Stimulated activated CD4-positive, alpha-beta T cell treated with anti-CD3 and anti-CD28 coated beads, Interleukin-1b, Interleukin-23, amount 100 ng/mL, for 1 hour (primary cell): ENCODE measurements at places on chromosomes 3 and 15.

DNA sequence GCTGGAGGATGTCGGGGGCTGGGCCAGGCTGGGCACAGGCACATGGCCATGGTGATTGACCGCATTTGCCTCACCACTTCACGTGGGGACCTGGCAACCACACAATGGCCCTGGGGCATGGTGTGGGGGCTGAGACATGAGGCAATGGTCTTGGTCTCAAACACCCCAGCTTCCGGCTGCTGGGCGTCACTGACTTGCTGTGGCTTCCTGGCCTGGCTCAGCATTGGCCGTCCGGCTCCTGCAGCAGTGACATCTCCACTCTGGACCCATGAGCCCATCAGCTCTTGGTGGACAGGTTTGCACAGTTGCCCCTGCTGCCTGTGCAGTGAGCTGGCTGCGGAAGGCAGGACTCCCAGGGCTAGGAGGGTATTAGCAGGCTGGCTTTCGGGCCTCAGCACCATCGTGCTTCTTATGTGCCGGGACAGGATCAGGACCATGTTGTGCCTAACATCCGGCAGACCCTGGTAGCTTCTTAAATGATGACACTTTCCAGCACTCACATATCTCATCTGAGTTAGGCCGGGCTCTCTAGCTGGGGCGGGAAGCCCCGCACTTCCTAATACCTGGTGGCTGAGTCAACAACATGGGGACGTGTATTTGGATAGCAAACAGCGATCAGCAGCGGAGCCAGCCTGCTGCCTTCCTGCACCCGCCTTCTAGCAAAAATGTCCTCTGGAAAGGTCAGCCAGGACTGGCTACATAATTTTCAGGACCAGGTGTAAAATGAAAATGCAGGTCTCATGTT is 34.1 kb downstream of the ZNF710 start:
- DNase-seq = no peak

DNA sequence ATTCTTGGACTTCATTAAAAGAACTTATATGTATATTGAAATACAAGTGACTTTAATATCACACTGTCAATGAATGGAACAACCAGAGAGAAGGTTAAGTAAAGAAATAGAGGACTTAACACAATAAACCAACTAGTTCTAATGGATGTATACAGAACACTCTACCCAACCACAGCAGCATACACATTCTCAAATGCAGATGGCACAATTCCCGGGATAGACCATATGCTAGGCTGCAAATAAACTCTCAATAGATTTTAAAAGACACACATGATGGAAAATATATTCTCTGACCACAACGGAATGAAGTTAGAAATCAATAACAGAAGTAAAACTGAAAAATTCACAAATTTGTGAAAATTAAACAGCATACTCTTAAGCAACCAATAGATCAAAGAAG is 214.3 kb upstream of the LINGO1 start:
- DNase-seq = no peak

GRCh38 chr15:63849906-63850305 is 16.2 kb upstream of the HERC1 start:
- DNase-seq = no peak

DNA sequence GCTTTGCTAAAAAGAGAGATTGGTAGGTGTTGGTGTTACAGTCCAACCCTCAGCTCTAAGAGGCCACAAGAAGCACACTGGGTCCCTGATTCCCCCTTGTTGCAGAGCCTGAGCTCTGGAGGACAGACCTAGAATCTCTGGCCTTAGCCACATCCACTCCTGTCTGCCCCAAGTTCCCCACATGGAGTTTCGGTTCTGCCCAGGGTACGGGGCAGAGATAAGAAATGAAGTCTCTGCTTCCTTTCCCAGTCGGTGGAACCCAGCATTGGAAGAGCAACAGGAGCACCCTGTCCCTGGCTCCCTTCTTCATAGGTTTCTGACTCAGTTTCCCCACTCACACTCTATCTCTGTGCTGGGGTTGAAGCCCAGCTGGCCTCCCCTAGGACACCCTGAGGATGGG is 13.2 kb downstream of the PRR23E start:
- DNase-seq = no peak

- DNase-seq = no peak
Measured at GRCh38 chr3:118213892-118214291, 820.8 kb downstream of the IGSF11 start.
